ENCODE measurements at places on chromosomes 3 and 15.

DNA sequence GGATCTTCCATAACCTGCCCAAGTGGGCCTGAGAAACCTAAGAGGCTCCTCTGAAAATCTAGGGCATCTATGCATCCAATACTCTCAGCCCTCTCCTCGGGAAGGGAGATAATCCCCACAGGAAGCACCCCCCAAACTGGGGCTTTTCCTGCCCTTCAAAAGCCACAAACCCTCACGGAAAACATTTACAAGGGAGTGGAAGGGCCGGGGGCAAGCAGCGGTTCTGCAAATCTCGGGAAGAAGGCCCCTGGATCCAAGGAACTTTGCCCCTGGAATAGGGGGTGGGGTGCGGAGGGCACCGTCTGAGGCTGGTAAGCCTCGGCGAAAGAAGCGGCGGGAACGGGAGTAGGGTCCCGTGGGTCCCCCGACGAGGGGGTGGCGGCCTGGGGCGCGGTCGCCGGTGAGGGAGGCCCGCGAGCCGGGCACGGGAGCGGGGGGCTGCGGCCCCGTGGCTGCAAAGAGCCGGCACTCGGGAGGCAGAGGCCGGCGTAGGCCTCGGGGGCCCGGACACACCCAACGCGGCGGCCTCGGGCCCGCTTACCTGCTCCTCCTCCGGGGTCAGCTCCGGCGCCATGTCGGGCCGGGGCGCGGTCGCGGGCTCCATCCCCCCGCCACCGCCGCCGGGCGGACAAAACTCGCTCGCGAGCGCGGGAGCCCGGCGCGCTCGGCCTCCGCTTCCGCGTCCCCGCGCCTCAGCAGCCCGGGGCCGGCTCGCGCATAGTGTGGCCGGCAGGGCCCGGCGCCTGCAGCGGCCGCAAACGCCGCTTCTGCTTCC is 755 bp downstream of the PTPN9 start:
- peak; percentile 41 for DNase-seq

DNA sequence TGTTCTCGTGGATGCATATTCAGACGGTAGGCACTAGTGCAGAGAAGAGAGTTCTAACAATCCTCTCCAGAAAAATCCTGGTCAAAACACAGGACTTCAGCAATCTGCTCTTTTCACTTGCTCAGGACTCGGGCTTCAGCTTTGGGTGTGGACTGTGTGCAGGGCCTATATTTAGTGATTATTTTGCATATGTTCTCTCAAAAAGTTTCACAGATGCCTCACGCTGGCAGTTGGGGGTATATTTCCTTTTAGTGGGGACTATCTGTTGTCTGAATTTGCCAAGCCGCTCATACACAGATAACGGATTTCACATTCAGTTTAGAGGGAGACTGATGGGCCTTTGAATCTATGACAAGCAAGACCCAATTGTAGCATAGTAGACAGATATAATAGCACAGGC is 54.4 kb upstream of the LRRN1 start:
- DNase-seq = no peak

GRCh38 chr15:74725845-74726773 is 781 bp upstream of the CYP1A1 start:
- DNase-seq = peak; percentile 57

GRCh38 chr3:138781012-138781470 is 53.7 kb downstream of the PIK3CB start:
- DNase-seq = no peak

DNA sequence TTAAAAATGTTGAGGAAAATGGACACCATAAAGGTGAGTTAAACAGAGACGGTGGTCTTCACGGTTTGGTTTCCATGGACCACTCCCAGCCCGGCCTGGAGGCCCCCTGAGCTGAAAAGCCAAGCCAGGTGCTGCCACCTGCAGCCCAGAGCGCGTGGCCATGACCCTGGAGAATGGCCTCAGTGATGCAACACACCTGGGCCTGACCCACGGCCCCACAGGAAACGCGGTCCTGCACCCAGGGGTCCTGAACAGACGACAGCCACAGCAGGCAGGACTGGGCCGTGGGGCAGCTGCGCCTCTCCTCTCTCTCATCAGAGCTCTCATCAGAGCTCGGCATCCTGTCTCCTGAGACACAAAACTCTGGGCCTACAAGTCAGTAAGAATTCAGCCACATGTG is 64.1 kb downstream of the NIPA2 start:
- DNase-seq = no peak

GRCh38 chr3:158731938-158732855 is at the start of gene RARRES1:
TSS of gene RARRES1 (minus strand) at chr3:158732457. CDS start at chr3:158732415, 42 bp downstream.
- DNase-seq = peak; percentile 50

- no peak for DNase-seq
Measured at GRCh38 chr3:186394566-186395217, 32.7 kb upstream of the DGKG start.

- no peak for DNase-seq
Measured at GRCh38 chr3:133191818-133192217, 153.6 kb downstream of the TMEM108 start.

DNA sequence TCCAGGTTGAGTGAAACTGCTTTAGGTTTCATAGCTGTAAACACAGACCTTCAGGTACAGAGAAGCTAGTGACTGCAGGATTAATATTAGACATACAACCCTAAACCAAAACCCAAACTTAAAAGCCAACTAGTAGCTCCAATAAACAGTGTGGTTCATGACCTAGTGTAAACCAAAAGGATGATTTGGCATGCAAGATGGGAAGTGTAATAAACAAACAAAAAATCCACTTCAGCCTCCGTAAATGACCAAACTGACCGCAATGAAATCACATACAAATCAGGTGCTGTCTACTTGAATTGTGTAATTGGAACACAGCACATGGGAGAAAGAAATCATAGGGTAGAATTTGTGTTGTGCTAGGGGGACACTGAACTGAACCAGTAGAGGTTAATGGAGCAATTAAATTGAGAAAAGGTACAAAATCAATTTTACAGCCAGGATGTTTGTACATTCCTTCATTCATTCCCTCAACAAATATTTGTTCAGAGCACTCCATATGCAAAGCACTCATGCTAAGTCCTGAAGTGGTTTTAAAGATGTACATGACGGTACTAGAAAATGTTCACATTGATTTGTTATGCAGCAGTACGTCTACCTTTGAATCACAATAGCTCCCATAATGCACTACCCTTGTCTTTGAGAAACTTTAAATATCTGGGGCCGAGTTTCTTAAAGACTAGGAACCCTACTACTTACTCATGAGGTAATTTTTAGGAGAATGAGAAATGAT is 21.4 kb upstream of the CHST2 start:
- no peak for DNase-seq

- no peak for DNase-seq
Measured at GRCh38 chr15:25184356-25185155, 229.8 kb downstream of the SNRPN start.

GRCh38 chr3:71979175-71979574 is 194.2 kb upstream of the PROK2 start:
- no peak for DNase-seq

DNA sequence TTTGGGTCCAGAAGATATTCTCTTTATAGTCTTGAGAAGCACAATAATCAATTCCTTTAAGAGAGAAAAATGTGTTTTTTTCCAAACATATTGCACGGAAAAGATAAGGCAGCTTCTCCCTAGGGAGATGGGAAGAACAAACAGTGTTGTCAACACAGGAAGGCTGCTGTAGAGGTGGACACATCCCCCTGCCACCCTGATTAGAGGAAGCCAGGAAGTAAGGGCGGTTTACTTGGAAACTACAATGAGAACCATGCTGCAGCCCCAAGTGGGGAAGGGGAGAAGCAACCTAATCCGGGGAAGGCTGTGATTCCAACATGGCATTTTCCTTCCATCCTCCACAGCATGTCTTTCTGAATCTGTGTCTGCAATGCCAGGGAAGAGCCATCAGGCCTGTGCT is 256.9 kb upstream of the TGFBR2 start:
- DNase-seq = peak; percentile 50

DNA sequence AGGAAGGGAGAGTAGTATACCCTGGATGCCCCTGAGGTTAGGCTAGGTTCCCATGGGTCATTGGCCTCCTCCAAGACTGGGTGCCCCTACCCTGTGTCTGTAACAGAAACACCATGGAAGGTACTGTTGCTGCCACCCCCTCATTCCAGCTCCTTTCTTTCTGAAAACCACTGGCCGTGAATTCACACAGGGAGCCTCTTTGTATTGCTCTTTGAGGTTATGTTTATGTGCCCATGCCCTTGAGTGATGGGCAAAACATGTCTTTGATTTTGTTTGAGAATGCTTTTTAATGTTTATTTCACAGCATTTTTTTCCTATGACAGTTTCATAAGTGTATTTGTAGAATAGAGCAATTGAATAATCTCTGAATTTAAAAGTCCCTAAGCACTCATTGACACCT is 79.7 kb downstream of the RARB start:
- no peak for DNase-seq

GRCh38 chr3:107598926-107599771 is 76.4 kb downstream of the BBX start:
- DNase-seq = peak; percentile 34

DNA sequence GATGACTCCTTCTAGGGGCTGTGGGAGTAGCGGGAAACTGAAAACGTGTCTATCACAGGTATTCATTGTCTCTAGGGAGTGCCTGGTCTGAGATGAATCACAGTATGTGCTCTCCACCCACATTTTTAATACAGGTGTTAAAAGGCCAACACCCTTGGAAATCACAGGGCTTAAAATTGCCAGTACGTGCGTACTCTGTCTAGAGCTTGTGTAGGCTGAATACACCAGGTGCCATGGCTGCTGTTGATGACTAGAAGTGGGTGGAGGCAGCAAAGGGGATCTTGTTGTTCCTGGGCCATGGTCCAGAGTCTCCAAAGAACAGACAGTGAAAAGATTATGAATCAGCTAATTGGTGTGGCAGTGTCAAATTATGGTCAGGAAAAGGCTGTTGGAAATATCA is 35.1 kb upstream of the P3H2 start:
- no peak for DNase-seq

GRCh38 chr15:38197553-38197952 is 55.1 kb upstream of the SPRED1 start:
- no peak for DNase-seq

- no peak for DNase-seq
Measured at GRCh38 chr3:24242012-24242698, 252.5 kb downstream of the THRB start.

GRCh38 chr15:90716317-90716975 is 700 bp upstream of the BLM start:
- no peak for DNase-seq

GRCh38 chr3:151307583-151308488 is 8.8 kb downstream of the GPR87 start:
- DNase-seq = no peak

- no peak for DNase-seq
Measured at GRCh38 chr3:124810970-124811369, 76.2 kb downstream of the ITGB5 start.

DNA sequence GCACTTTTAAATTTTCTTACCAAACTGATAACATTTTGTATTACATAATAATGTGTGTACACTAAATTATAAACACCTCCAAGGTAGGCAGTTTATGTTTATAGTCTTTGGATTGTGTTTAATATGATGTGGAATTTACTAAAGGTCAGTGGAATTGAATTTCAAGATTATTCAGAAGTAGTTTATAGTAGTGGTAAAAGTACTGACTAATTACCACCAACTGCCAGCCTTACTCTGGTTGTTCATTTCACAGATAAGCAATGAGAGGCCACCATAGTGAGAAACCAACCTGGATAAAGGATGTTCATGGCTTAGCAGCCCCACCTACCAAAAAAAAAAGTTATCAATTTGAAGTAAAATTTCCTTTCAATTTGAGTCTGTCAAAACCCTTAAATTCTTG is 54.0 kb upstream of the EIF5A2 start:
- no peak for DNase-seq

DNA sequence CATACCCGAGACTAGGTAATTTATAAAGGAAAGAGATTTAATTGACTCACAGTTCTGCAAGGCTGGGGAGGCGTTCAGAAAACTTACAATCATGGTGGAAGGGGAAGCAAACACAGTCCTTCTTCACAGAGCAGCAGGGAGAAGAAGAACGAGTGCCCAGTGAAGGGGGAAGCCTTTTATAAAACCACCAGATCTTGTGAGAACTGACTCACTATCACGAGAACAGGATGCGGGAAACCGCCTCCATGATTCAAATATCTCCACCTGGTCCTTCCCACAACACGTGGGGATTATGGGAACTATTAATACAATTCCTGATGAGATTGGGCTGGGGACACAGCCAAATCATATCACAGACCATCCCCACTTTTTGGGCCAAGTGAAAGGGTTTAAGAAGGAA is 58.8 kb upstream of the CTXND1 start:
- DNase-seq = no peak

- DNase-seq = no peak
Measured at GRCh38 chr3:14876921-14877333, 58.2 kb downstream of the FGD5 start.

DNA sequence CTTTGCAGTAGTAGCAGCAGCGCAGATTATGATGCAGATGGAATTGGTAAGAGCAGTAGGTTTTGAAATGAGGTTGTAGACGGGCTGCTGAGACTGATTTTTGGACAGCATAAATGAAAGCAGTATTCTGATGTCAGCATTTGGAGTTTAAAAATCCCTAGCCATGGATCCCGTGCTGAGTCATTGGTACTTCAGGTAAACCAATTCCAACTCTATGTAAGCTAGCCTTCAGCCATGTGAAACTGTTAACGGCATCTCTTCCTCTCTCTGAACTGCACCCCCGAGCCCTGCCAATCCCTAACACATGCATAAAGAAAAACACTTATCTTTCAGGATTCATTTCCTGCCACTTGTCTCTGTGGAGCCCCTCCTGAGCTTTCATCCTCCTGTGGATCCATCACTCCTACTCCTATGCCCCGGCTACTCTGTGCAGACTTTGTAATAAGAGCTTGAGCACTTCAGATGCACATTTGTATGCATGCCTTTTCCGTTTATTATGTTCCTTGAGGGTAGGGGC is 119.0 kb downstream of the AKAP13 start:
- DNase-seq = no peak

DNA sequence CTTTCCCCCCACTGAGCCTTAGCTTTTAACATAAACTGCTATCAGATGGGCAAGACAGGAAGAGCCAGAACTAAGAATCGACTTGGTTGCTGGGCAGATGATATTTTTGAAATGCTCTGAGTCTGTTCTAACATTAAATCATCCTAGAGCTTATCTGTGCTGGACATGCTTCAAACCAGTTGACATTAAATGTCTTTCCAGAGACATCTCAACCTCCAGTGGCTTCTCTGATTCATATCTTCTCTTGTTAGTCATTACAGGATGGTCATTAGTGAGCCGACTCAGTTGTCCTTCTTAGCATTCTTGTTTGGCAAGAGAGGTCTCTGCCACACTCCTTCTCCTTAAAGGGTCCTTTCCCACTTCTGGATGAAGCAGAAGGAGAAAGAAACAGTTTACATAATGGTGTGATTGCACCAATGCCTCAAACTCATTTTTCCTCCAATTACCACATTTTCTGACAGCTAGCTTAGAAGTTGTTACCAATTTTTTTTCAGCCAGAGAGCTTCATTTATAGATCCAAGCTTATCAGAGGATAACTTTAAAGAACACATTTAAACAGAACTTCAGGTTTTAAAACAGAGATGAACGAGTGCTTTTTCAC is 21.7 kb upstream of the SYN2 start:
- no peak for DNase-seq

DNA sequence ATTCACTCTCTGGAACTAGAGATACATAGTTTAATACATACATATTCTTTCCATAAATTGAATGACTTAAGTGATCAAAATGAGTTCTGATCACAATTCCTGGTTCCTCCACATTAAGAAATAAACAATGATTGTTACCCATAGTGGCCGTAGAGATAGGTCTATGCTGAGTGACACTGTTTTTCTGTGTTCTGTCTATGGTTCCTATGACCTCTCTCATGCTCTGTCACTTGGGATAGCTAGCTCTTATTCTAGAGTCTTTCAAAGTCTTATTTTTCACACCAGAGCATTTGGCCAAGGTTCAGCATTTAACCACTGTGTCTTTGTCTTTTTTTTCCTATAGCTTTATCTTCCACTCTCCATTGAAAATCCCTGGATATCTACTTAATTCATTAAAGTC is 132.4 kb downstream of the GOLGA6L6 start:
- DNase-seq = no peak

All from endothelial cell (in vitro differentiated cells).